ENCODE measurements at places on chromosomes 13 and 19. TPM values are rescaled to one million over a fixed set of nuclear protein-coding genes. Genes with fewer than 3 reads are reported as not detected.

DNA sequence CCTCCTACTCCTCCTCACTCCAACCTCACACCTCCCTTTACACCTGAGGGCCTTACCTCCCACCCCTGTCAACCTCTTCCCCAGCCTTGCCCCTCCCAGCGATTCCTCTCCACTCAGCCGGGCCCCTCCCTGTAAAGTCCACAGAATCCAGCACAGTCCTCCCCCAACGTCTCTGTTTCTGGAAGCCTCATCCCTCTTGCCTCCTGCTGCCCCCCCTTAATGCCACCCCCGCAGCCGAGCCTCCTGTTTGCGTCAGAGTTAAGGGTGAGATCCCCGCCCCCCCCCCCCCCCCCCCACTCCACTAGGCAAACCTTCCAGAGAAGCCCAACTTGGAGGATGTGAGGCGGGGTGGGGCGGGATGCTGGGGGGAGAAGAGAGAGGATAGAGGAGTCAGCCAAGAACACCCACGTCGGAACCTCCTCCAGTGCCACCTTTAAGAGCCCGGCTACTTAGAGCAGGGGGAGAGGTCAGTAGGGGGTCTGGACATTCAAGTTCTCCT, 2.1 kb downstream of the UNC13A start:
- no peaks in the 10 kb centered on the region for H3K36me3 ChIP-seq
- H3K27me3 ChIP-seq = no peaks in the 10 kb centered on the region
- DNase-seq = no peak
- peaks cover 16% of the 10 kb centered on the region for H3K4me1 ChIP-seq
- H3K27ac ChIP-seq = no peak overlapping the region
- no peak overlapping the region for H3K4me3 ChIP-seq

DNA sequence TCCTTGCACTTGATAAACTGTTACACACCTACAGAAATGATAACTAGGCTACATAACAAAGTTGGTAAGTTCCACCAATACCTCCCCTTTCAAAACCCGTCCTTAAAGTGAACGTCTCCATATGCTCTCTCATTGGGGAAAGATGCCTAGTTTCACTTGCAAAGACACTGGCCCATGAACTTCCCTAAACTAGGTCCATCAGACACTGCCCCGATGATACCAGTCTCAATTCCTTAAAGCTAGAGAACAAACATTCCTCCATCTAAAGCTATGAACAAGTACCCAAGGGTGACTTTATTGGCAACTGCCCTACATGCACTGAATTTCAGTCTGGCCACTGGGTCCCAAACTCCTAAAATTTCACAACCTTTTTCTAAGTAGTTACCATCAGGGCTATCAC, 39.9 kb downstream of the FOXO1 start:
- H3K4me1 ChIP-seq = no peaks in the 10 kb centered on the region
- H3K4me3 ChIP-seq = no peak overlapping the region
- H3K36me3 ChIP-seq = no peaks in the 10 kb centered on the region
- H3K27ac ChIP-seq = no peak overlapping the region

GRCh38 chr19:55179606-55180484, at the start of gene SYT5:
TSS of gene SYT5 (minus strand) at chr19:55180289. CDS start at chr19:55179041, 1,248 bp downstream.
- no peaks in the 10 kb centered on the region for H3K27me3 ChIP-seq
- peak; percentile 43 for DNase-seq

- no peak for DNase-seq
- H3K4me1 ChIP-seq = peaks cover 16% of the 10 kb centered on the region
- no peak overlapping the region for H3K27ac ChIP-seq
These were observed 461 bp upstream of the WASF3 start for GRCh38 chr13:26557051-26557392.

DNA sequence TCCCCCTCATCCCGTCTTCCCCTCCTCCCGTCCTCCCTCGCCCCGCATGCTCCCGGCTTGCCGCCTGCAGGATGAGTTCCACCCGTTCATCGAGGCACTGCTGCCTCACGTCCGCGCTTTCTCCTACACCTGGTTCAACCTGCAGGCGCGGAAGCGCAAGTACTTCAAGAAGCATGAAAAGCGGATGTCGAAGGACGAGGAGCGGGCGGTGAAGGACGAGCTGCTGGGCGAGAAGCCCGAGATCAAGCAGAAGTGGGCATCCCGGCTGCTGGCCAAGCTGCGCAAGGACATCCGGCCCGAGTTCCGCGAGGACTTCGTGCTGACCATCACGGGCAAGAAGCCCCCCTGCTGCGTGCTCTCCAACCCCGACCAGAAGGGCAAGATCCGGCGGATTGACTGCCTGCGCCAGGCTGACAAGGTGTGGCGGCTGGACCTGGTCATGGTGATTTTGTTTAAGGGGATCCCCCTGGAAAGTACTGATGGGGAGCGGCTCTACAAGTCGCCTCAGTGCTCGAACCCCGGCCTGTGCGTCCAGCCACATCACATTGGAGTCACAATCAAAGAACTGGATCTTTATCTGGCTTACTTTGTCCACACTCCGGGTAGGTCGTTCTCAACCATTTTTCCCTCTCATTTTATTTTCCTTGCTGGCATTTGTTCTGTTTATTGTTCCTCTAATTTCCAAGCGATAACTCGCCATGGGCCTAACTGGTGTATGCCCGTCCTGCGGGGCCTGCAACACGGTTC, 29.8 kb downstream of the NFIX start:
- no peak for DNase-seq
- H3K36me3 ChIP-seq = no peaks in the 10 kb centered on the region
- H3K27me3 ChIP-seq = no peaks in the 10 kb centered on the region
- peak overlapping the region; percentile 40 for H3K4me3 ChIP-seq
- H3K27ac ChIP-seq = peak overlapping the region; percentile 42

ZNF534 gene
- total RNA-seq = 8.3 TPM

GRCh38 chr13:45333977-45334922, 6.7 kb downstream of the TPT1 start:
- H3K27ac ChIP-seq = no peak overlapping the region
- no peaks in the 10 kb centered on the region for H3K27me3 ChIP-seq
- H3K4me3 ChIP-seq = no peak overlapping the region
- H3K36me3 ChIP-seq = no peaks in the 10 kb centered on the region
- H3K4me1 ChIP-seq = peaks cover 18% of the 10 kb centered on the region

DNA sequence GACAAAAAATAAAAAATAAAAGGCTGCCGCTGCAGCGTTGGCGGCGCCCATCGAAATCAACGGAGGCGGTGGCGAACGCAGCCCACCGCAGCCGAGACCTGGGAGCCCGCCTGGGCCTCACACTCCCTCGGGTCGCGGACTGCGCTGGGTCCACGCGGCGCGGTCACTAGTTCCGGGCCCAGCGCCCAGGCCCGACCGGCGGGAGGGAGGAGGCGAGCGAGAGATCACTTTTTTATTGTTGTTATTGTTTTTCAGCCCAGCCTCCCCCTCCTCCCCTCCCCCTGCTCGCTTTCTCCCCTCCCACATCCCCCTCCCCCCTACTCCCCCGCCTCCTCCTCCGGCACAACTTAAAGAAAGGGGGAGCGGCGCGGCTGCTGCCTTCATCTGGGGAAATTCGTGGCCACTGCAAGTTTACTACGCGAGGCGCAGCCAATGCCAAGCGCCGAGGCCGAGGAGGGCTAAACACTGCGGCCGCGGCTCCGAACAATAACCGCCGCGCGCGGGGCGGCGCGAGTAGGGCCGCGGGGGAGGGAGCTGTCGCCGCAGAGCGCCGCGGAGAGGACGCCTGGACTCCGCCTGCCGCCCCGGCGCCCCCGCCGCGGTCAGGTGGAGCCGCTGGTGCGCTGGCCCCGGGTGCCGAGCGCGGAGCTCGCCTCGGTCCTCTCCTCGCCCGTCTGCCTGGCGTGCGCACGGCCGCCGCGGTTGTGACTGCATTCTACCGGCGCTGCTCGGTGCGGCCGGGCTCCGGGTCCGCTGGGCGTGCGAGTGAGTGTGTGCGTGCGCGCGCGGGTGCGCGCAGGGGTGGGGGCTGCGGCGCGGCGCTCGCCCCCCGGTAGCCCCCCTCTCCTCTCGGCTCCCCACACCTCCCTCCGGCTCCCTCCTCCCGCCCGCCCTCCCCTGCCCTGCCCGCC, 505 bp upstream of the ZIC2 start:
- peak overlapping the region; percentile 47 for H3K4me3 ChIP-seq
- no peaks in the 10 kb centered on the region for H3K27me3 ChIP-seq
- H3K4me1 ChIP-seq = peaks cover 5% of the 10 kb centered on the region
- no peak overlapping the region for H3K27ac ChIP-seq
- no peak for DNase-seq
- H3K36me3 ChIP-seq = no peaks in the 10 kb centered on the region

- no peaks in the 10 kb centered on the region for H3K27me3 ChIP-seq
- H3K27ac ChIP-seq = no peak overlapping the region
- H3K4me1 ChIP-seq = no peaks in the 10 kb centered on the region
- no peaks in the 10 kb centered on the region for H3K36me3 ChIP-seq
These were observed 482.5 kb downstream of the SUCLA2 start for GRCh38 chr13:47518530-47518929.

DNA sequence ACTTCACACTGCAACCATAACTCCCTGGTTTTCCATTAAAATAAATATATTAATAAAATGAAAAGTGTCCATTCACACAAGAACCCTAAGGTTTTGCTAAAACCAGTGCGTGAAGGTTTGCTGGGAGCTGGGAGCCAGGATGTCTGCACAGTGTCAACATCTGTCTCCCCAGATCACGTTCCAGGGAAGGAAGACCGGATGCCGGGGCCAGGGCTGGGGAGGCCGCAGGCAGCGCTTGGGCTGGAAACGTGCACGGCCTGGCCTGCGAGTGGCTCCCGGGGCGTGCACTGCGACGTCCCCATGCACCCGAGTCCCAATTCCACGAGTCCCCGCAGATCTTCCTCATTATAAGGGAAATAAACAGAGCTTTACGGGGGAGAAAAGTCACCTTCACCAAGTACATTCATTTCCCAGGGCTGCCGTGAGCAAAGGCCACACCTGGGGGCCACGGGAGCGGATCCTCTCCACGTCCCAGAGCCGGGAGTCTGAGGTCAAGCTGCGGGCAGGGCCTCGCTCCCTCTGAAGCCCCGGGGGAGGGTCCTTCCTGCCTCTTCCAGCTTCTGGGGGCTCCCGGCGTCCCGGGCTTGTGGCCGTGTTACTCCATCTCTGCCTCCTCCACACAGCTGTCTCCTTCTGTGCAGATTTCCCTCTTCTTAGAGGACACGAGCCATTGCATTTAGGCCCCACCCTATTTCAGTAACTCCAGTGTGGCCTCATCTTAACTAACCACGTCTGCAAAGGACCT, 12.8 kb downstream of the SHC2 start:
- no peaks in the 10 kb centered on the region for H3K27me3 ChIP-seq
- DNase-seq = no peak
- no peaks in the 10 kb centered on the region for H3K36me3 ChIP-seq
- H3K27ac ChIP-seq = no peak overlapping the region
- peaks cover 4% of the 10 kb centered on the region for H3K4me1 ChIP-seq

PRODH2 gene
- total RNA-seq = 1.3 TPM

- H3K4me1 ChIP-seq = peaks cover 4% of the 10 kb centered on the region
- no peak overlapping the region for H3K4me3 ChIP-seq
- DNase-seq = no peak
- H3K27me3 ChIP-seq = no peaks in the 10 kb centered on the region
- no peak overlapping the region for H3K27ac ChIP-seq
- H3K36me3 ChIP-seq = no peaks in the 10 kb centered on the region
These were observed 21.9 kb downstream of the AP3D1 start for GRCh38 chr19:2129486-2129885.

RNF17 gene
- 52.8 TPM for total RNA-seq

DNA sequence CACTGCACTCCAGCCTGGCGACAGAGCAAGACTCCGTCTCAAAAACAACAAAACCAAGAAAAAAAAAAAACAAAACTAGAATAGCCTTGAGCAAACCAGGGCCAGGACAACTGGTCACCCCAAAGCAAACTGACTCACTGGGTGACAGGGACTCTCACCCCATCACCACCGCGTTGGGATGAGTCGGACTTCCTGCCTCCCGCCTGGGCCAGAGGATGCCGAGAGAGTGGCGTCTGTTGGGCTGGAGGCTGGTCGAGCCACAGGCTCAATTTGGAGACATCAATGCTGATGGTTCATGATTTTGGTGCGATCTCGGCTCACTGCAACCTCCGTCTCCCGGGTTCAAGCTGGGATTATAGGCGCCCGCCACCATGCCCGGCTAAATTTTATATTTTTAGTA, 11.6 kb downstream of the TMPRSS9 start:
- H3K4me1 ChIP-seq = no peaks in the 10 kb centered on the region
- no peak overlapping the region for H3K4me3 ChIP-seq
- H3K36me3 ChIP-seq = no peaks in the 10 kb centered on the region
- no peaks in the 10 kb centered on the region for H3K27me3 ChIP-seq

DNA sequence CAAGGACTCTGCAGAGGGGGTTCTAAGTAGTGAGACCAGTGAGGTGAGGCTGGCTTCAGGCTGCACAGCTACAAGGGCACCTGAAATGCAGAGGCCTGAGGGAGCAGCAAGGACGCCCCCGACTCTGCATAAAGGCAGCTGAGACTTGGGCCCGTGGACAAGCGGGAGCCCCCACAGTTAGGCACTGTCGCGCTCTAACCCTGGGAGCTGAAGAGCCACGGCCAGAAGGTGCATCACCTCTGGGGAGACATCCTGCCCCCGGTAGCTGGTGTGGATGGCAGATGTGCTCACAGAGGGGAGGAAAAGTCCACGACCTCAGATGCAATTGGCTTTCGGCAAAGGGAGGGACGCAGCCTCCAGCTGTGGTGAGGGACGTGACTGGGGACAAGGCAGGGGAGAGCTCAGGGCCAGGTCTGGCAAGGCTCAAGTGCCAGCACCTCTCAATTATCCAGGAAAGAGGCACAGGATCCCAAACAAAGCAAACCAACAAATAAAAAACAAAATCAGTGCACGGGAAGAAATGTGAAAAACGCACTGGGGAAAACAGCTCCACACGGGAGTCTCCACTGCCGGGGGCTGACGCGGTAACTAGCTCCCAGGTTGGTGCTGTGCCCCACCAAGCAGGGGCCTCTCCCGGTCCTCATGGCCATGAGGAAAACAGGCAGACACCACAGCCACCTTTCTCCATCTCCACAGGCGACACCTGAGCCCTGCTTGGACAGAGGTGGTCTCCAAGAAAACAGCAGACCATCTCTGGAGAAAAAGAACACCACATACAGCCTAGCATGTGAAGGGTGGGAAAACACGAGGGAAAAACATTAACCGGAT, 23.0 kb upstream of the PLPP2 start:
- no peak overlapping the region for H3K4me3 ChIP-seq
- DNase-seq = no peak
- no peak overlapping the region for H3K27ac ChIP-seq
- H3K4me1 ChIP-seq = no peaks in the 10 kb centered on the region
- H3K36me3 ChIP-seq = no peaks in the 10 kb centered on the region

GRCh38 chr13:114115191-114115671, 17.2 kb downstream of the RASA3 start:
- H3K27ac ChIP-seq = no peak overlapping the region
- no peaks in the 10 kb centered on the region for H3K36me3 ChIP-seq
- peaks cover 7% of the 10 kb centered on the region for H3K4me1 ChIP-seq
- no peak overlapping the region for H3K4me3 ChIP-seq
- DNase-seq = peak; percentile 18

GRCh38 chr13:80574113-80574850, 233.4 kb upstream of the SPRY2 start:
- H3K27ac ChIP-seq = no peak overlapping the region
- no peaks in the 10 kb centered on the region for H3K27me3 ChIP-seq
- H3K4me1 ChIP-seq = no peaks in the 10 kb centered on the region
- DNase-seq = no peak
- no peaks in the 10 kb centered on the region for H3K36me3 ChIP-seq

- no peaks in the 10 kb centered on the region for H3K36me3 ChIP-seq
- DNase-seq = no peak
- H3K27me3 ChIP-seq = no peaks in the 10 kb centered on the region
- no peaks in the 10 kb centered on the region for H3K4me1 ChIP-seq
- no peak overlapping the region for H3K27ac ChIP-seq
These were observed 7.0 kb downstream of the CUL4A start for GRCh38 chr13:113216254-113217048.

- H3K27ac ChIP-seq = no peak overlapping the region
- H3K4me1 ChIP-seq = no peaks in the 10 kb centered on the region
These were observed 171.1 kb downstream of the STK24 start for GRCh38 chr13:98405690-98406344.
